ENCODE measurements at places on chromosomes 12 and 14.
A peak's percentile ranks its signal among the peaks of the same experiment; 100 is the strongest.

- no peak for DNase-seq
Observed at GRCh38 chr12:40241741-40242140, 16.9 kb downstream of the LRRK2 start.

GRCh38 chr14:104121142-104121541 is 17.2 kb upstream of the KIF26A start:
- no peak for DNase-seq

GRCh38 chr12:123265851-123266678 is 5.6 kb downstream of the CDK2AP1 start:
- DNase-seq = no peak

DNA sequence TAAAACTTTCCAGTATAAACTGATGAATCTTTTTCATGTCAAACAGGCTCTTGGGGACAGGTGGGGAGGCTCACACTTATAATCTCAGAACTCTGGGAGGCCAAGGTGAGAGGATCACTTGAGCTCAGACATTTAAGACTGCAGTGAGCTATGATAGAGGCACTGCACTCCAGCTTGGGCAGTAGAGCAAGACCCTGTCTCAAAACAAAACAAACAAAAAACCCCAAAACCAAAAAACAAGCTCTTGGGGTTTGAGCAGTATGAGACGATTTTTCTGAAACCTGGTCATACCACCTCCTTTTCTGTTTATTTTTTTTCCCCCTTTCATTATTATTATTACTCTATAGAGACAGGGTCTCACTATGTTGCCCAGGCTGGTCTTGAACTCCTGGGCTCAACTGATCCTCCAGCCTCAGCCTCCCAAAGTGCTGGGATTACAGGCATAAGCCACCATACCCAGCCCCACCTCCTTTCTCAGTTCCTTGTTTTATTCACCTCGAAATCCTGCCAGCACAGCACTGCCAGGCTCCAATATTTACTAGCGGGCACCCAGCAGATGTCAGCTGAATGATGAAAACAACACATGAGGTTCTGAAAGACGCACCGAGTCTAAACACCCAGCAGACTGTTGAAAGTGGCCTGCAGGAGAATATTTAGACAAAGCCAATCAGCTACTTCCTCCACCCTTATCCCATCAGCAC is 19.5 kb upstream of the CDK17 start:
- no peak for DNase-seq

DNA sequence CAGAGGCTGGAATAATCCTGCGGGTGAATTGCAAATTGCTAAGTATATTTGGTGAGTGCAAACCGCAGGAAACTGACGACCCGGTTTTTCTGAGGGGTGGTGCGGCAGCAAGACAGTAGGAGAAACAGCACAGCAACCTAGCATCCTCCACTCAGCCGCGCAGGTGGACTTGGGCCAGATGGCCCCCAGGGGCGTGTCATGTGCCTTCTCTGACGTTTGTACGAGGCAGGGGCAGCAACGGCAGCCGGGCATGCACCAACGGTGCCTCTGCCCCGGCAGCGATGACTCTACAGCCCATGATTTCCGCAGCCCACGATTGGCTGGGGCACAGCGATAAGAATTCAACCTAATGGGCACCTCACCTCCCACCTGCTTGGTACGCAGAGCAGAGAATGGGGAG is 11.1 kb upstream of the CLEC2A start:
- DNase-seq = no peak

DNA sequence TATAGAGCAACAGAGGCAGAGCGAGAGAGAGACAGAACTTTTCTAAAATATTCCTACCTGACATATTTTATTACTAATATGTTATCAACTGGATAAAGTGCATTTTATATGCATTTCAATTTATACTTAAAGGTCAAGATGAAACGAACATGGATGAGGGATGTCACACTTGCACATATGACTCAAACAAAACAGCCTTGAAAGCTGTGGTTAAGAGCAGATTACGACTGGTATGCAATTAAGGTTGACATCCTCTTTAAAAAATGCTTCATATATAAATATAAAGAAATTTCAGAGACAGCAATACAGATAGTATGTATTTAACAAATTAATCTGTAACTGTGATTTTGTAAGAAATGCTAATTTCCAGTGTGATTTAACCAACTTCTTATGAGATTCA is 52.5 kb downstream of the LMO3 start:
- DNase-seq = peak; percentile 69

GRCh38 chr12:29208936-29209701 is 60.0 kb downstream of the FAR2 start:
- no peak for DNase-seq

DNA sequence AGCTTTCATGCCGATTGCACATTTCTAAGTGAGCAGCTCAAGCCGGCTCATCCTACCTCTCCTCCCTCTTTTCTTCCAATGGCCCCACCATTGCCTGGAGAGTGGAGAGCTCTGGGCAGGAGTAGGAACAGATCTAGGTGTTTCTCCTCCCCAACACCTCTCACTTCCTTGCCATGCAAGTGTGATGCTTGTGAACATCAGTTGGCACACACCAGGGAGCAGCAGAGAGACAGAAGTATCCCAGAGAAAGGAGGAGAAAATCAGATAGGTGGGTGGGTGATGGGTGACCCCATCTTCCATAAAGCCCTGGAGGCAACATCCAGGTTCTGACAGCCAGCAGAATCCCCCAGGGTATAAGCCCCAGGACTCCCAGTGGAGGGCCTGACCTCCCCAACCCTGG is 27.8 kb downstream of the NPC2 start:
- DNase-seq = no peak

DNA sequence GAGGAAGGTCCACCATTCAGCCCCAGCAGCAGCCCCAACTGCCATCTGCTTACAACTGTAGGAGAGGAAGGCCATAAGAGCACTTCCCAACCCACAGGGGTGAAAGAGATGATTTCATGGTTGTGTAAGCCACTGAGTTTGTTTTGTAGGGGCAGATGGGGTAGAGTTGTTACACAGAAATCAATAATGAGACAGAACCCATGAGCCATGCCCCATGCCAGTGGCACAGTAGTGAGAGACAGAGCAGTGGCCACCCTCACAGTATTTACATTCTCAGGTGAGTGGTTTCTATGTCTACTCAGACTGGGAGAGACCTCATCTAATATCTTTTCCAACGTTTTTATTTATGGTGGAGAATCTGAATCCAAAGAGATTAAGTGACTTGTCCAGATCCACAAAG is 68.6 kb downstream of the NUAK1 start:
- DNase-seq = no peak
